NCI-H1436 (cell line): ENCODE measurements at places on chromosomes 5 and 9.

- no peak for DNase-seq
Measured at GRCh38 chr5:128477944-128478343, 60.1 kb downstream of the FBN2 start.

- no peak for DNase-seq
Measured at GRCh38 chr9:71637375-71637774, 130.9 kb downstream of the CEMIP2 start.

- DNase-seq = no peak
Measured at GRCh38 chr9:106934442-106935238, 71.7 kb downstream of the ZNF462 start.

- no peak for DNase-seq
Measured at GRCh38 chr5:165304193-165304827, 1798.9 kb downstream of the MAT2B start.

DNA sequence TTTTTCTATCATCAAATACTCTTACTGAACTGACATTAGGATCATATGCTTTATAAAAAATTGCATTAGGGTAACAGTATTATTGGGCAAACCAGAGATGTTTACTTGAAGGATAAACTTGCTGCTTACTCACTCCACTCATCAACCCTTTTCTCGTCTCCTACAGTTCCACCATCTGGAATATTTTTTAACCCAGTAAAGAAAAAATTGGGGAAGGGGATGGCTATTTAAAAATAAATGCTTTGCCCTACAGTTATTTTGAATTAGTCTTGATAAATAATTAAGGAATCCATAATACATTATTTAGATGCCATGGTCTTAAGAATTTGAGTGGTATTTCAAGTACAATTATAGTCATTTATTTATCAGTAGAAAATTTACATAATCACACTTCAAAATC is 225.8 kb downstream of the MEF2C start:
- DNase-seq = no peak

DNA sequence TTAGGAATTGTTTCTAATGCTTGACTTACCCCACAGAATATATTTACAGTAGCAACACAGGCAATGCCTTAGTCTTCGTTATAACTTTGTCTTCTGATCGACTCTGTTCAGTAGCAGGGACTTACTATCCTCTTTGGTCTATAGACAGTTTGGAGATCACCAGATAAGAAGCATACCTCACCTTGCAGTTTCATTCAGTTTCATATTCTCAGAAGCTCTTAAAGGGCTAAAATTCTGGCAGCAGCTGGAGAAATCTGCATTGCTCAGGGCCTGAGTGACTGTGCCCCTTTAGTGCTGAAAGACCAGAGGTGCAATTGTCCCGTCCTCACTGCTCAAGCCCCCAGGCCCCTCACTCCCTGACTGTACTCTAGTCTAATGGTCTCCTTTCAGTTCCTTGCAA is 26.0 kb downstream of the ZBTB43 start:
- DNase-seq = no peak

GRCh38 chr5:82183828-82184227 is 94.3 kb downstream of the RPS23 start:
- DNase-seq = no peak

DNA sequence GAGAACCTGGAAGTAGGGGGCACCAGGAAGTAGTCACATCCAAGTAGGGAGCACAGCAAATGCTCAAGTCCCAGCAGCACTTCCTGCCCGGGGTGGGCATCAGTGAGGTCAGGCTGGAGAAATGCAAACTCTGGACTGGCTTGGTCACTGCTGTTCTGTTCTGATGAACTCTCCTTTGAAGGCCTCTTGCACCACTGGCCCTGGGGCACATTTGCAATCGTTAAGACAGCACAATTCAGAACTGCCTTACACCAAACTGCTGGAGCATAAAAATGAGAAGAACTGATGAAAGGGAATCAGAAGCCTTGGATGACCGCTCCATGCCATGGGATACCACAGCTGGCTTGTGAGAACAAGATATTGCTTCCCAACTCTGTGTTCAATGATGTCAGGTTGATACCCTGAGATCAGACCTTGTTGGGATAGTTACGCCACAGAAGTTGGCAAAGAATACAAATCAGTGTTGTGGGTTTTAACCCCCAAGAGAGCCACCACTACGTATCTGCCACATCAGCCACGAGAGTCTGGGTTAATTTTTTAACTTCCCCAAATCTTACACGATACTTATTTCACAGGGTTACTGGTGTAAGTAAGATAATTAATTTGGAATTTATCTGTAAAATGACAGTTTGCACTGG is 42.3 kb upstream of the ZSWIM6 start:
- DNase-seq = no peak
